Brain pericyte (primary cell): ENCODE measurements at places on chromosomes 3 and 15.

DNA sequence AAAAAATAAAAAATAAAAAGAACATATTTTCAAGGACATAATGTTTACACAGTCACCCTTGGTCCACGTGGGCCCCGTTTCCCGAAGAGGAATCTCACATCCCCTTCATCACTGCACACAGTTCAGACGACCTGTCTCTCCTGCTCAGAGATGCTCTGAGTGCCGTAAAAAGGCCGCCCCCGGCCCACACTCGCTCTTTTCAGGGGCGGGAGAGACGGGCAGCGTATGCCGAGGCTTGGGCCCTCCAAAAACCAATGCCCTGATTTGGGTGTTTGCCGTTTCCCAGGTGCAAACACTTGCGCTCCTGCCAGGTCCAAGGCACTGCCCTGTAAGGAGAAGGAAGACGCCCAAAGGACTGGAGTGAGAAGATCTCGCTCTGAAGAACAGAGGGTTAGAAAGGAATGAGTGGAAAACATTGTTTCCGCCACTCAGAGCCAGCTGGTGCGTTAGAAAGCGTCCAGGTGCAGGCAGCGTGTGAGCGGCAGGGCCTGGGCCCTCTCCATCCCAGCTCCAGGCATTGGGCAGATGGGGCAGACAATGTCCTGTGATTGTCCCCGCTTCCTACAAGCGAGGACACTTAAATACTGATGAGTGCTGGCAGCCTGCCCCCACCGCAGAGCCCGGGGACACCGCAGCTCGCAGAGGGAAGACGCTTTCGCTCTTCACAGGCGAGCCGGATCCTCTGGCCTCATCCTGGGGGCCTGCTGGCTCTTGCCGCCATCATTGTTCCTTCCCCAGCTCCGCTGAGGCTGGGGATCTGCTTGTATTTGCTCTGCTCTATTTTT, 53.2 kb downstream of the NIPA2 start:
- no peak for DNase-seq

DNA sequence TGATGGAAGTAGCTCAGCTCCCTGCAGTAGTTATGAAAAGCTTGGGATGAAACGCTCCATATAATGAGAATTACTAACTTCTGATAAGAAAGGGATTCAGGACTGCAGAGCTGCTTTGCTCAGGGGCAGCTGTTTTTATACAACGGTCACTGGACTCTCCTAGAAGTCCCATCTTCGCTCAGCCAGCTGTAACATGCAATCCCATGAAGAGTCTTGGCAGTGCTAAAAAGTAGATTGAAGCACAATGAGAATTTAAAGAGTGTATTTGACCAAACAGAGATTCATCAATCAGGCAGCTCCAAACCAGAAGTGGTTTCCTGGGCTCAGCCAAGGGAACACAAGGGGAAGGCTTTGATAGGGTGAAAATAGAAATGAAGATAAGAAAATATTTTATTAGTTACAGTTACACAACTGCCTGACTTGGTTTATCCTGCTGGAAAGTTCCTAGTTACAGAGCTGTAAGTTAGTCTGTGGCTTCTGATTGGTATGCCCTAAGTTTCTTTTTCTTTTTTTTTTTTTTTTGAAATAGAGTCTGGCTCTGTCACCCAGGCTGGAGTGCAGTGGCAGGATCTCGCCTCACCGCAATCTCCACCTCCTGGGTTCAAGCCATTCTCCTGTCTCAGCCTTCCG, 24.1 kb downstream of the SIDT1 start:
- no peak for DNase-seq

GRCh38 chr3:30631243-30631904, 25.0 kb downstream of the TGFBR2 start:
- no peak for DNase-seq

DNA sequence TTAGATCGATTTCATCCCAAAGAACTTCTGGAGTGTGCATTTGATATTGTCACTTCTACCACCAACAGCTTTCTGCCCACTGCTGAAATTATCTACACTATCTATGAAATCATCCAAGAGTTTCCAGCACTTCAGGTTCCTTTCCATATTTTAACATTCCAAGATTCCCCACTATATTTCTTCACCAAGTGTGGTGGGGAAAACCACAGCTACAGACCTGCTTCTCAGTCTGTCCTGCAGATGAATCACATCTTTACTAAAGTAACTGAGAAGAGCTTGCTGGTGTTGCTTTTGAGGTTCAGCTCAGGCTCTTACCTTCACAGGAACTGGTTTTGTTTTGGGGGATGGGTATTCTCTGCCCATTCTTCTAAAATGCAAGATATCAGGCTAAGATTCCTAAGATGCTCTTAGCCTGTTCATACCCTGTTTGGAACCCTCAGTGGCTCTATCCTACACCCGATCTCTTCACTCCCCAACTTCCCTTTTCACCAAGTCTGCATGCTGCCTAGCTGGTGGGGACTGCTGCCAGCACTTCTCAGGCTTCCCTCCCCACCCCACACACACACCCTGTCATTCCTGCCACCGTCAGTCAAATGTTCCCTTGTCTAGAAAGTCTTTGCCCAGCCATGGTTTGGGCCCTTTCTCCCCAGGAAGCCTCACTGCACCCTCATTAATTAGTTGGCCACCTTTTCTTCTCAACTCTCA, 30.8 kb downstream of the SRP14 start:
- no peak for DNase-seq

GRCh38 chr3:23174426-23175039, 28.6 kb upstream of the UBE2E2 start:
- DNase-seq, result no peak

- DNase-seq, result peak; percentile 63
These were observed 13.7 kb upstream of the U2SURP start for GRCh38 chr3:142987707-142988106.

DNA sequence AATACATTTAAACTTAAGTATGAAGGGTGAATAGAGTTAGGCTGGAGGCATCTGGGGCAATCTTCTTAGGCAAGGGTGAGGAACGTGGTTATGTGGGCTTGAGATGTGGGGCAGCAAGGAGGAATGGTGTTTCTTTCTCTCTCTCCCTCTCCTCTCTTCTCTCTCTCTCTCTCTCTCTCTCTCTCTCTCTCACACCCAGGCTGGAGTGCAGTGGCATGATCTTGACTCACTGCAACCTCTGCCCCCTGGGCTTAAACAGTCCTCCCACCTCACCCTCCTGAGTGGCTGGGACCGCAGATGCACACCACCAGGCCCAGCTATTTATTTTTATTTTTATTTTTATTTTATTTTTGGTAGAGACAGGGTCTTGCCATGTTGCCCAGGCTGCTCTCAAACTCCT, 4.0 kb upstream of the MGA start:
- DNase-seq, result no peak

DNA sequence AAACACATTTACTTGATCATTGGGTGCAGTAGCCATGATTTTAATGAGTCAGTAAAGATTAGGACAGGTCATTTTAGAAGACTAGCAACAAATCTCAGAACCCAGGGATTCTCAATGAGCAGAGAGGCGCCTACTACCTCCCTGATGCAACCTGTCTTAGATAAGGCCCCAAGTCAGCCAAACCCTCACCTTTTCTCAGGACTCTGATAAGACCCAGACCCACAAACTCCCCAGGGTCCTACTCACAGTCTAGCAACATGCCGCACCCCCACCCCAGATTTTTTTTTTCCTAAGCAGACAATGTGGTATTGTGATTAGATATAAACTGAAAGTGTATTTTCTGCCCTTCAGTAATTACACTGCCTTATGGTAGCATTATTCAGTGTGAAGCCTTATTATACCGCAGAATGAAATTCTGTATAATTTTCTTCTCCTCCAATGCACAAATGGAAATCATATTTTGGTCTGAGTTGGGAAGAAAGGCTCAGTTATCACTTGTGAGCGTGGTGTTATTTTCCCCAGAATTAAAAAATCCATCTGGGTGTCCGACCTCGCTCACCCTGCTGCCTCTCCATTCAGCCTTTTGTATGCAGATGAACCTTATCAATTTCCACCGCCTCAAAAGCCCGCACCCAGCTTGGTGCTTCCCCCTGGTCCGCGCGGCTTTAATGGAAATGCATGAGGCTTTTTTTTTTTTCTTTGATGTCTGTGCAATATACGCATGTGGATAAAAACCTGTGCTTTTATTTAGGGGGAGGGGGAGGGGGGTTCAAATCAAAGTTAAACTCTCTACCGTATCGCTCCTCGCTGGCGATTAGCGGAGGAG, 122.0 kb upstream of the SOX14 start:
- DNase-seq, result no peak

DNA sequence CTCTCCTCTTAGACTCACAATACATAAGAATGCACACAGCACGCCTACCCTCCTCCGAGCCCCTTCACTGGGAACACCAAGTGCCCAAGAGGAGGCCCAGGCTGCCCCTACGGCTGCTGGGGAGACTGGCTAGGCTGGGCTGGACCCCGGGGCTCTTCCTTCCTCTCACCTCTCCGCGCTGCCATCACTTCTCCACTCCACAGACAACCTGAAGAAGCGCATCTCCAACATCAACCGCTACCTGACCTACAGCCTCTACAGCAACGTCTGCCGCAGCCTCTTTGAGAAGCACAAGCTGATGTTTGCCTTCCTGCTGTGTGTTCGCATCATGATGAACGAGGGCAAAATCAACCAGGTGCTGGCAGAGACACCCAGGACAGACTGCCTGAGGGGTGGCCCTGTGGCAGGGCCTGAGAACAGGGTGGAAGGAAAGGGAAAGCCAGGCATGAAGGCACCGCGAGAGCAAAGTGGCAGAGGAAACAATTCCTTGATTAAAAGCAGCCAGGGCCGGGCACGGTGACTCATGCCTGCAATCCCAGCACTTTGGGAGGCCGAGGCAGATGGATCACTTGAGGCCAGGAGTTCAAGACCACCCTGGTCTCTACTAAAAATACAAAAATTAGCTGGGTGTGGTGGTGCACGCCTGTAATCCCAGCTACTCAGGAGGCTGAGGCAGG, 51.6 kb downstream of the SEMA3G start:
- DNase-seq, result no peak

DNA sequence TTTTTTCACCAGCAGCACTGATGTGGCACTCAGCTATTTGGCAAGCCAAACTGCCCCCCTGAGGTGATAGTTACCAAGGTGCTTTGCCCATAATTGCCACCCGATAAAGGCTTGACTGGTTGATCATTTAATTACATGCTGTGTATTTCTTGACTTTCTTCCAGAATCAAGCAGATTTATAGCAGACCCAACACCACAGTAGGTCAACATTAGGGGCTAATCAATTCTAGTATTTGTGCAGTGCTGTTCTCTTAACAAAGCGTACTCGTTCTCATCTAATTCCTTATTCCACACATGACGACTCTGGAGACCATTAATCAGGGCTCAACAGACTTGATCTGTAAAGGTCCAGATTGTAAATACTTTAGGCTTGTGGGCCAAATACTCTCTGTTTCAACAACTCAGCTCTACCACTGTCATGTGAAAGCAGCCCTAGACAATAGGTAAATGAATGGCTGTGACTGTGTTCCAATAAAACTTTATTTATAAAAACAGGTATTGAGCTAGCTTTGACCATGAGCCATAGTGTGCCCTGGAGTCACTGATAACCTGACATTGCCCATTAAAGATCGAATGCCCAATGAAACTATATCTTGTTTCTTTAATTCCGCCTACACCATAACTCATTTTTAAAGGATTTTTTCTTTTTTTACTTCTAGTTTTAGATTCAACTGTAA, 119.1 kb upstream of the TMC3 start:
- no peak for DNase-seq

- no peak for DNase-seq
These were observed 126.7 kb upstream of the NSMCE3 start for GRCh38 chr15:29396176-29396811.
